ENCODE measurements at places on chromosomes 3 and 15. TPM values are rescaled to one million over a fixed set of nuclear protein-coding genes. Genes with fewer than 3 reads are reported as not detected.

DNA sequence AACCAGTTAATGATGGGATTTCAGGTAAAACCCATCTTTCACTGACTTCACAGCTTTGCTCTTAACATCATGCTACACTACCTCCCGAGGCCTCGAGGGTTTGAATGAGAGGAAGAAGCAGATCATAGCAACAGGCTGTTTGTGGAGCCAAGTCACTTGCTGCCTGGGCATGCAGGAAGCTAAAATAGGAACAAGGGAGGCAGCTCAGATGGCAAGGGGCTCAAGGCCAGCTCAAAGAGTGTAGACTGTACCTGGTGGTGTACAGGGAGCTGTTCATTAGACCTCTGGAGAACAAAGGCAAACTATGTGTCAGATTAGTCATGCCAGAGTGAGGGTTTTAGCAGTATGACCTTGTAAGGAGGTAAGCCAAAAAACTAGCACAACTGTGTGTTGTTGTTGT lies 28.8 kb downstream of the ARRDC4 start:
- DNase-seq = no peak

GRCh38 chr3:59813148-59813538 lies 763.3 kb upstream of the CFAP20DC start:
- DNase-seq = no peak

GRCh38 chr3:150385296-150386242 lies 22.5 kb upstream of the TSC22D2 start:
- DNase-seq = no peak

GRCh38 chr3:30299674-30300385 lies 306.6 kb upstream of the TGFBR2 start:
- no peak for DNase-seq

GRCh38 chr3:112412494-112412893 lies 79.5 kb downstream of the CD200 start:
- no peak for DNase-seq

DNA sequence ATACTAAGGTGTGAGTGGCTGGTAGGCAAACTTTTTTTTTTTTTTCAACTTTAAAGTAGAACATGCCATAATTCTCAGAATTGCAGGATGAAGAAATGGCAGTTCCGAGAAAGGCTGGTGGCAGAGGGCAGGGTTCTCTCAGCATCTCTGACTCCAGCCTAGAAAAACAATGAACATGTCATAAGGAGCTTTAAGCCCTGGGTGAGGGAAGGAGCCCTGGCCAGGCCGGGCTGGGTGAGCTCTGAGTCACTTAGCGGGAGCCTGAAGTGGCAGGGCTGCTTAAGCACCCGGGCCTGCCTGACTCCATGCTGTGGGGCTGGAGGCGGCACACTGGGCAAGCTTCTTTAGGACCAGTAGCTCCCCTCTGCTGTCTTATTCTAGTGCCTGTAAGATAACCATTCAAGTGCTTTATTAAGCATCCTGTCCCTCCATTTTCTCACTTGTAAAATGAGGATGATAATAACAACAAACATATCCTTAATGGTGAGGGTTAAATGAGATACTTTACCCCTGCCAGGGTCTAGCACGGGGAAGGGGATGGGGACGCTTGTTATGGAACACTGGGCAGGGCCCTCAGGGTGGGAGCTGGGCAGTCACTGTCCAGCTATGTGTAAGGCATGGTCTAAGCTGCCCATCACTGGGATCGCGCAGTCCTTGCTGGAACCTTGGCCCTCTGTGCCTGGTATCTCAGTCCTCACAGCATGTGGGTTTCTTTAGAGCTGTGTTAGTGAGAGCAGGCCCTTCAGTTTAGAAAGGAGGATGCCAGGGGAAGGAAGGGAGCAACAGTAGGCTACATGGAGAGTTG lies 18.4 kb downstream of the SMAD6 start:
- DNase-seq = no peak

- no peak for DNase-seq
Observed at GRCh38 chr3:47664519-47664918, 85.9 kb upstream of the CSPG5 start.

GRCh38 chr3:196886144-196886543 lies 18.4 kb downstream of the SENP5 start:
- DNase-seq = no peak

DNA sequence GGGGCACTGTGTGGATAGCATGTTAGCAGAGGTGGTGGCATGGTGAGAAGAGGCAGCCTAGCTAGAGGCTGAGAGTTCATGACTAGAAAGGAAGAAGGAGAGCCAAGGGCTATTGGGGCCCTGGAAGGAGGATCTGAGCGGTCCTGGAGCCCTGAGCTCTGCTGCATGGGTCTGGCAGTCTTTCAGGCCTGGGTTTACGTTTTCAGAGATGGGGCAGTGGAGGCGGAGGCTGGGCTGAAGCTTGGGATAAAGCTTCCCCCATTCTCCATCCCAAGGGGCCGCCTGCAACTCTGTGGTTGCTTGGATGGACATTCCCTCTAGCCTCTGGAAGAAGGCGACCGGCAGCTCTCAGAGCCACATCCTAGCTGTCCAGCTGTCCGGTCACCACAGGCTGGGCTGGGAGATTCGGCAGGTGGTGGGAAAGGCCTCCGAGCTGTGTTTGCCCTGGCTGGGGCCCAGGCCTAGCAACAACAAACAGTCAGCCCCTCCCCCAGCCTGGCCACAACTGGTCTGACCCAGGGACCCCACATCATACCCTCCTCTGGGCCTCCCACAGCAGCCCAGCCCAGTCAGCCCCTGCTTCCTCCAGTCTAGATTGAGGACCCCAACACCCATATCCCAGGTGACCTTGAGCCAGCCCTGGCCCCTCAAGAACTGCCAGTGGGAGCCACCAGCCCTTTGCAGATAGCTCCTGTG lies 1.8 kb upstream of the SLC38A3 start:
- no peak for DNase-seq

- DNase-seq = no peak
Observed at GRCh38 chr3:171155122-171155700, 128.7 kb upstream of the SLC2A2 start.

GRCh38 chr15:76206325-76206976 lies 104.8 kb downstream of the ETFA start:
- DNase-seq = peak; percentile 90

DNA sequence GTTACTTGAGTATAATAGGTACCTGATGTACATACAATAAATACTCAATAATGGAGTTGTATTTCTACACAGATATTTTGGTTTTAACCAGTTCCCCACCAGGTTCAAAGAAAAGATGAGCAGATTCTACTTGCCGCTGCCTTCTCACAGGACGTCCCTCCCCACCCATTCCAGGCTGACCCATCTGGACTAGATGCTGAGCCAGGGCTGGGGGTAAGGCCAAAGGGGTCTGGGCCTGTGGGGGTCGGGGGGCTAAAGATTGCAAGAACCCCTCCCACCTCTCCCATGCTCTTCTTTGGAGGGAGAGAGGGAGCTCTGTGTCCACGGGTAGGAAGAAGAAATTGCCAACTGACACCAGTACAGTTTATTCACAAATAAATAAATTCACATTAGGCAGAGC lies 1.5 kb downstream of the MESP1 start:
- no peak for DNase-seq

- no peak for DNase-seq
Observed at GRCh38 chr3:158864492-158864891, 62.6 kb downstream of the MFSD1 start.

DNA sequence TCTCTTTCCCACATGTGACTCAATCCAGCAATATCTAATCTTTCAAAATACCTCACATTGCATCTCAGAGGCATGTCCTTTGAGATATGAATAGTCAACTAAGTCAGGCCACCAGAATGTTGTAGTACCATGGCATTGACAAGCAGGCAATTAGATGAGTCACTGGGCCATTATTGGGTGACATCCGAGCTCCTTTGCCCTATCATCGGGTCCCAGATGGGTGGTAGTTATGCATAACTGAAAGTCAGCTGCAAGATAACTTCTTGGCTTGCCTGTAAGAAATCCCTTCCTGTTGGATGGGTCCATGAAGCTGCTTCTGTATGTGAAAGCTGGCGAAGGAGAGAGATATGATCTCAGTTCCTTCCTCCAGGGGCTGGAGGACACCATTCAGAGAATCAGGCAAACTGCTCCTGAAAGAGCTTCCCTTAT lies 32.8 kb downstream of the ARRDC4 start:
- DNase-seq = no peak

LRTM1 gene
- not detected for total RNA-seq

PAQR5 gene
- not detected for total RNA-seq

Data from psoas muscle (tissue), 8 donors.